ENCODE measurements at places on chromosomes 7 and 10. TPM values are rescaled to one million over a fixed set of nuclear protein-coding genes. Genes with fewer than 3 reads are reported as not detected.

Gene ITIH5
- 1.1 TPM for total RNA-seq

Gene VWA2
- total RNA-seq = 0.16 TPM

Gene CCZ1
- 46.9 TPM for total RNA-seq

Gene KCND2
- 0.65 TPM for total RNA-seq

Gene TRIM73
- 0.24 TPM for total RNA-seq
